ENCODE measurements at places on chromosomes 13 and 19.

DNA sequence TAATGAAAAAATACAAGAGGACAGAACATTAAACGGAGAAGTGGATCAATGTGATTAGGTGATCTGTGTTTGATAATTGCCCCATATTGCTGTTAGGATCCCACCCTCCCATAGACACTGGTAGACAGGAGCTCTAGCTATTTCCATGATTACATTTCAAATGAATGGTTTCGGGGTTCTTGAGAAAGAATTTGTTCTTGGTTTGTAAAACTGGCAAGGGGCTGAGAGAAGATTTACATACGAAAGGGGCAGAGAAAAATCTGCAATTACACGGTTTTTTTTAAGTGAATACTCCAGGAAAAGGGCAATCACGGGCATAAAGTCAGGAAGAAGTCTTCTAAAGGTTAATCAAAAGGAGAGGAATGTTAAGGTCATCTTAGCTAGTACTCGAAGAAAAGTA, 2125.7 kb upstream of the PCDH20 start:
- DNase-seq = no peak

GRCh38 chr19:32311371-32311770, 34.0 kb upstream of the ZNF507 start:
- DNase-seq = no peak

GRCh38 chr19:17688853-17689595, 870 bp upstream of the UNC13A start:
- DNase-seq = no peak

DNA sequence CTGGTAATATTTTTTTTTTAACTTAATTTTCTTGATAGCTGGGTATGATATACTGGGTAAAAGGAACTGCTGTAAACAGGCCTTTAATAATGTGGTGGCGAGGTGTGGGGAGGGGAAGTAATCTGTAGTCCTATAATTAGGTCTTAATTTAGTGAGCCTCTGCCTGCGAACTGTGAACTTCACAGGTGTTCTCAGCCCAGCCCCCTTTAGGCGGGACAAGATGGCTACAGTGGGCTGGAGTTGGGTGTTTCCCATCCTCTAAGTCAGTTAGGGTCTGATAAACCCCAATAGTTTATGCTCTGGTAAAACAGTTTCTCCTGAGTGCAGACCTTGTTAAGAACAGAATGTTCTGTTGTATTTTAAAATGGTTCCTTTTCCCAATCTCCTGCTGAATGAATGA, 97.6 kb upstream of the SERP2 start:
- no peak for DNase-seq

DNA sequence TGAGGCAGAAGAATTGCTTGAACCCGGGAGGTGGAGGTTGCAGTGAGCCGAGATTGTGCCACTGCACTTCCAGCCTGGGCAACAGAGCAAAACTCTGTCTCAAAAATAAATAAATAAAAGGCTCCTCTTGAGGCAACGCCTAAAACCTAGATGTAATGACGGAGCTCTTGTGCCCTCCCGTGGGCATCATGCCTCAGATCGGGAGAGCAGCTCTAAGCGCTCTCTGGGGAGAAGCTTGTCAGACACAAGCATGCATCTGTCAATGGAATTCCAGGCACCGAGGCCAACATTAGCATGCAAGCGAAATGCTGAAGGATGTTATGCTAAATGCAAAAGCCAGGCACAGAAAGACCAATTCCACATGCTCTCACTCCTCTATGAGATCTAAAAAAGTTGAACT, 45.6 kb upstream of the MRI1 start:
- DNase-seq = no peak

DNA sequence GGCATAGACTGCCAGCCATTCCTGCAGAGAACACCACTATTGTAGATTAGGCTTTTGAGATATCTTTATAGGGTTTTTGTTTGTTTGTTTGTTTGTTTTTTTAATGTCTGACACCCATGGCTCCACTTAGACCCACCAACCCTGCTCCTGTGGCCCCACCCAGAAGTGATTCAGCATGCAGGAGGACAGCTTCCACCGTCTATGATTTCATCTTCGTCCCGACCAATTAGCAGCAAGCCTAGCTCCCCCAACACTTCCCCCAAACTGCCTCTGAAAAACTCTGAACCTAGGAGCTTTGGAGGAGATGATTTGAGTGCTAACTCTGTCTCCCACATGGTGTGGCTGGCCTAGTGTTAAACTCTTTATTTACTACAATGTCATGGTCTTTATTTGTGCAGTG, 108.3 kb upstream of the RXFP2 start:
- no peak for DNase-seq

GRCh38 chr13:87129602-87130300, 541.4 kb upstream of the SLITRK5 start:
- no peak for DNase-seq

All from pulmonary artery endothelial cell (primary cell).